ENCODE measurements at places on chromosomes 16 and 17. TPM values are rescaled to one million over a fixed set of nuclear protein-coding genes. Genes with fewer than 3 reads are reported as not detected.

Gene MPG
- 132 TPM for total RNA-seq

Gene RUNDC3A
- total RNA-seq: 8.8 TPM

Gene TMC8
- 10.4 TPM for total RNA-seq

Gene SLC7A5
- total RNA-seq: 2.5 TPM

Gene NTN3
- 0.16 TPM for total RNA-seq

Gene KCNAB3
- total RNA-seq: 0.32 TPM

Gene ACSM2A
- not detected for total RNA-seq

Gene ATAD5
- total RNA-seq: 1.1 TPM

Gene TM4SF5
- total RNA-seq: not detected

Gene GDPD1
- total RNA-seq: 6.1 TPM

Gene ZNF469
- 2.0 TPM for total RNA-seq

- no peaks in the 10 kb centered on the region for H3K4me1 ChIP-seq
- no peaks in the 10 kb centered on the region for H3K36me3 ChIP-seq
- DNase-seq: no peak
- no peaks in the 10 kb centered on the region for H3K27me3 ChIP-seq
- H3K4me3 ChIP-seq: no peak overlapping the region
- no peak overlapping the region for H3K27ac ChIP-seq
These were observed 439.2 kb upstream of the SOX9 start for GRCh38 chr17:71681427-71682173.

GRCh38 chr17:40382251-40382650, 17.7 kb upstream of the GJD3 start:
- H3K27me3 ChIP-seq: no peaks in the 10 kb centered on the region
- H3K27ac ChIP-seq: no peak overlapping the region
- no peak overlapping the region for H3K4me3 ChIP-seq
- no peaks in the 10 kb centered on the region for H3K36me3 ChIP-seq

GRCh38 chr17:19448341-19449268, 37.6 kb downstream of the RNF112 start:
- H3K27ac ChIP-seq: peak overlapping the region; percentile 89
- H3K36me3 ChIP-seq: no peaks in the 10 kb centered on the region
- no peak overlapping the region for H3K4me3 ChIP-seq
- peaks cover 30% of the 10 kb centered on the region for H3K4me1 ChIP-seq
- no peaks in the 10 kb centered on the region for H3K27me3 ChIP-seq

GRCh38 chr17:76252040-76252954, 12.0 kb upstream of the RNF157 start:
- H3K4me1 ChIP-seq: peaks cover 10% of the 10 kb centered on the region
- peak overlapping the region; percentile 85 for H3K27ac ChIP-seq
- H3K4me3 ChIP-seq: no peak overlapping the region
- no peaks in the 10 kb centered on the region for H3K36me3 ChIP-seq
- no peaks in the 10 kb centered on the region for H3K27me3 ChIP-seq

DNA sequence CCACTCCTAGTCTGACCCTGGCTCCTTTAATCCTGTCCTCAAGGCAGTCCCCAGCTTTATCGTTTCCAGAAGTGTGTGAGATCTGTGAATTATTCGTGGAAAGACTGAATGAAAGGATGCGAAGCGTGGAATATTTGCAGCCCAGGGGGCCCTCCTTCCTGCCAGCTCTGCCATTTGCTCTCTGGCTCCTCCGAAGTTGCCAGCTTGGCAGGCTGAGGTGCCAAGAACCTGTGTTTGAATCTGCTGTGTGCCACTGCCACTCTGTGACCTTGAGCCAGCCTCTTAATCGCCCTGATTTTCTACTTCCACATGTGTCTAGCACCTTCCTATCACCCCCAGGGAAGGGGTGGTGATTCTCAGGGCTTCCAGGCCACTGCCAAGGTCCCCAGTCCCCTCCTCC, 10.8 kb downstream of the TBKBP1 start:
- DNase-seq: no peak
- H3K4me1 ChIP-seq: no peaks in the 10 kb centered on the region
- no peaks in the 10 kb centered on the region for H3K36me3 ChIP-seq

DNA sequence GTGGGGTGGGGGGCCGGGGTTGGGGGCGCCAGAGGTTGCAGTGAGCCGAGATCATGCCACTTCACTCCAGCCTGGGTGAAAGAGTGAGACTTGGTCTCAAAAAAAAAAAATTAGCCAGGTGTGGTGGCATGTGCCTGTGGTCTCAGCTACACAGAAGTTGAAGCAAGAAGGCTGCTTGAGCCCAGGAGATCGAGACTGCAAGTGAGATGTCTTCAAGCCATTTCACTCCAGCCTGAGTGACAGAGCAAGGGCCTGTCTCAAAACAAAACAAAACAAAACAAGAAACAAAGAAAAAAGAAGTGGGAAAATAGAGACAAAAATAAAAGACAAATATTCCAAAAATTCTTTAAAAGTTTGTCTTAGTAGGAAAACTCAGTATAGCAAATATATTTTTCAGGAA, 135.1 kb upstream of the CORO6 start:
- peaks cover 10% of the 10 kb centered on the region for H3K36me3 ChIP-seq
- no peak overlapping the region for H3K27ac ChIP-seq
- no peak overlapping the region for H3K4me3 ChIP-seq
- peaks cover 19% of the 10 kb centered on the region for H3K4me1 ChIP-seq

- H3K36me3 ChIP-seq: no peaks in the 10 kb centered on the region
- no peak for DNase-seq
- H3K27me3 ChIP-seq: peaks cover 16% of the 10 kb centered on the region
- H3K4me3 ChIP-seq: no peak overlapping the region
- H3K27ac ChIP-seq: no peak overlapping the region
- H3K4me1 ChIP-seq: no peaks in the 10 kb centered on the region
These were observed 22.0 kb downstream of the SALL1 start for GRCh38 chr16:51129105-51129504.

- peak overlapping the region; percentile 72 for H3K27ac ChIP-seq
- H3K4me1 ChIP-seq: peaks cover 23% of the 10 kb centered on the region
- H3K27me3 ChIP-seq: no peaks in the 10 kb centered on the region
- H3K4me3 ChIP-seq: peak overlapping the region; percentile 60
These were observed 650 bp downstream of the KIAA0753 start for GRCh38 chr17:6639586-6640535.

DNA sequence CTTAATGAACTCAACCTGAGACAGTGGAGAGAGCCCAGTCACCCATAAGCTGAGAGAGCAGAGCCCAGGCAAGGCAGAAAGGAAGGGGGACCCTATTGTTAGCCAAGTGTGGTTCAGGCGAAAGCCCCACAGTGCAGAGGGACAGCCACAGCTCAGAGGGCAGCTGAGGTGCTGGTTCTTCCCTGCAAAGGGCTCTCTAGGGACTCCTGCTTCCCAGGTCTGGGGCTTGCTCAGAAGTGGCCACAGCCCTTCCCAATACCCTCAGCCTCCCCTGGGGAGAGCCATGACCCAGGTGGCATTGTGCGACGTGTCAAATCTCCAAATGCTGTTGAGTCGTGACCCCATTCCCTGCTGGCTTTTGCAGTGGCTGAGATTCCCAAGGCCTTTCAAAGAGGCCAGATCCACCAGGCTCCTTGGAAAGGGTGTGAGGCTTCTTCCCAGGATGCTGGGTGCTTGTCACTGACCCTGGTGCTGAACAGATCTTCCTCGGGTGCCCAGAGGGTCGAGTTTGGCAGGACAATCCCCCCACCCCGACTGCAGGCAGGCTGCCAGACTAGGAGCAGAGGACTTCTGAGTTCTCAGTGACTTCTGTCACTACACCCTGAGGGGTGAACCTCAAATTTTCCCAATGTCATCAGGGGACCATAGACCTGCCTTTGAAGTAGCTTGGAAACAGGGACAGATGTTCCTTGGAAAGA, 2.5 kb upstream of the CCL17 start:
- H3K4me3 ChIP-seq: no peak overlapping the region
- no peaks in the 10 kb centered on the region for H3K4me1 ChIP-seq
- H3K27me3 ChIP-seq: no peaks in the 10 kb centered on the region
- H3K27ac ChIP-seq: no peak overlapping the region
- DNase-seq: no peak

DNA sequence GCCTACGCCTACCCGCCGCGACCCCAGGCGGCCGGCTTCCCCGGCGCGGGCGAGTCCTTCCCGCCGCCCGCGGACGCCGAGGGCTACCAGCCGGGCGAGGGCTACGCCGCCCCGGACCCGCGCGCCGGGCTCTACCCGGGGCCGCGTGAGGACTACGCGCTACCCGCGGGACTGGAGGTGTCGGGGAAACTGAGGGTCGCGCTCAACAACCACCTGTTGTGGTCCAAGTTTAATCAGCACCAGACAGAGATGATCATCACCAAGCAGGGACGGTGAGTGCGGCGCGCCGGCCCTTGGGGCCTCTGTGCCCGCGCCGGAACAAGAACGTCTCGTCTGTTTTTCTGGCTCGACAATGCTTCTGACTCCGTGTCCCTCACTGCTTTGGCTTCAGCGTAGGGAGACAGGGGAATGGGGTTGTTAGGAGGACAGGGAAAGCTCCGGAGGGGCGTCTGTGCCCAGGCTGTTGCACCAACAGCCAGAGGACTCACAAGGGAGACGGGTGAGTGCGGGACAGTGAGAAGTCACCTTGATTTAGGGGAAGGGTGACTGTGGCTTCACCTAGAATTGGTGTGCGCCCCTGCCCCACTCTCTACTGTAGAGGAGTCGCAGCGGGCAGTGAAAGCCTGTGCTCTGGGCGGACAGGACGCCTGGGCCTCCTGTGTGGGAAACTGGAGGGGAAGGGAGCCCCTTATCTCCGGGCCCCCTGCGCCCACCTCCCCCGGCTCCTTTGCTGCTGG, 806 bp downstream of the TBX21 start:
- H3K4me3 ChIP-seq: no peak overlapping the region
- no peak overlapping the region for H3K27ac ChIP-seq
- H3K4me1 ChIP-seq: no peaks in the 10 kb centered on the region
- DNase-seq: peak; percentile 13
- peaks cover 34% of the 10 kb centered on the region for H3K27me3 ChIP-seq

DNA sequence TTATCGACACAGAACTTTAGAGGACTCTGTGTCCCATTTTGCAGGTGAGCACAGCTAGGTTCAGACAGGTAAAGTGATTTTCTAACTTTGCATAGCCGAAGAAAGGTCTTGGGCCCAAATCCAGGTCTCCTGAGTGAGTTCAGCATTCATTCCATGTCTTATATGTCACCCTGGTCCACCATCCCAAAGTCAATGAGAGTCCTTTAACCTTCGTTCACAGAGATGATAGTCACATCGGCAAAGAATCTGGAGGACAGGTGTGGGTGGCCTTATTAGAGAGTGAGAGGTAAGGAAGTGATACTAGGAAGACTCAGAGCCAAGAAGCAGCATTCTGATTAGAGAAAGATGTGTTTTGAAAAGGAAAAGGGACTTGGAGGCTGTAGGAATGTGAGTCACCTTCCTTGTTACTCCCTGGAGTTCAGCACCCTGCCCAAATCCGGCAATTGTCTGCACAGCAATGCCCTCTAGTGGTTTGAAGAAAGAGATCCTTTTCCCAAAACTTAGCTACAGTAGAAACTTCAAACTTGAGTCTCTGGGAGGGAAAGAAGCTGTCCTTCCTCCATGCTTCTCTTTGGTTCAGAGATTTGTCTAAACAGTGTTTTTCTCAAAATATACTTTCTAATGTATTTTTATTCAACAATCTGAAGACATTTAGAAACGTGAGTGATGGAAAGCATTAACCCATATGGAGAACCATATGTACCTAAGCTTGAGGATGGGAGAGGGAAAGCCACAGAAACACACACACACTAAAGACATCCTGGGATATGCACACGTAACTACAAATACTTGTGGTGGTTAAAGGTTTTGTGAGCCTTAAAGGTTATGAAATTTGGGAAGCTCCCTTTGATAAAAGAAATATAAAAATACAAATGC, 96.4 kb upstream of the SHISA6 start:
- no peaks in the 10 kb centered on the region for H3K27me3 ChIP-seq
- no peak overlapping the region for H3K27ac ChIP-seq
- peak; percentile 55 for DNase-seq
- H3K4me3 ChIP-seq: no peak overlapping the region
- no peaks in the 10 kb centered on the region for H3K4me1 ChIP-seq
- H3K36me3 ChIP-seq: no peaks in the 10 kb centered on the region
